ENCODE measurements at places on chromosomes 13 and 19. TPM values are rescaled to one million over a fixed set of nuclear protein-coding genes. Genes with fewer than 3 reads are reported as not detected.

CASP14 gene
- not detected for total RNA-seq

COL5A3 gene
- total RNA-seq = 14.3 TPM

VSTM1 gene
- total RNA-seq = not detected

EFNB2 gene
- 27.2 TPM for total RNA-seq

ZNF568 gene
- total RNA-seq = 9.2 TPM

FUT2 gene
- total RNA-seq = not detected

WDR62 gene
- total RNA-seq = 1.2 TPM

KLK14 gene
- not detected for total RNA-seq

KCNN4 gene
- 2.8 TPM for total RNA-seq

NXNL1 gene
- not detected for total RNA-seq

GRCh38 chr19:10920781-10921180 is 7.7 kb downstream of the YIPF2 start:
- no peak overlapping the region for H3K4me3 ChIP-seq
- no peaks in the 10 kb centered on the region for H3K4me1 ChIP-seq

DNA sequence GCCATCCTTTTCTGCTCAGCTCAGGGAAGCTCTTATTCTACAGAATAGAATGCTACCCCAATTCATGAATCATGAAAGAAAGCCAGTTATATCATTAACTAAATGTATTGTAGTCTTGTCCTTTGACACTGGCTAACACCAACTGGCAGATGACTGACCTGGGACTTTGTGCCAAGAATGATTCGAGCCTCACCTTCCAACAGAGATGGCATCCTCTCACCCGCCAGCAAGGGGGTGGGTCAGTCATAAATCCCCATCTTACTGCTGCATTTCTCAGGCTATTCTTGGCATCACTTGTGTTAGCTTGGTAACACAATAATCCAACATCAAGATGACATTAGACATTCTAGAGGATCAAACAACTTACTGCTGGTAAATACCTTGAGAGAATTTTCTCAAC is 1239.8 kb upstream of the MIR17HG start:
- no peak overlapping the region for H3K27ac ChIP-seq
- no peak for DNase-seq
- no peaks in the 10 kb centered on the region for H3K4me1 ChIP-seq
- H3K36me3 ChIP-seq = no peaks in the 10 kb centered on the region
- H3K27me3 ChIP-seq = no peaks in the 10 kb centered on the region
- no peak overlapping the region for H3K4me3 ChIP-seq

- H3K4me1 ChIP-seq = no peaks in the 10 kb centered on the region
- H3K4me3 ChIP-seq = peak within 1 kb of the TSS; percentile 84
- no peaks in the 10 kb centered on the region for H3K36me3 ChIP-seq
- no peaks in the 10 kb centered on the region for H3K27me3 ChIP-seq
Measured at GRCh38 chr13:44373601-44374347, at the start of gene SERP2. SERP2 (plus strand) TSS chr13:44373824; CDS start chr13:44374026, 202 bp downstream.

GRCh38 chr13:66353664-66354063 is 876.5 kb downstream of the PCDH9 start:
- H3K27ac ChIP-seq = no peak overlapping the region
- no peak for DNase-seq
- H3K27me3 ChIP-seq = no peaks in the 10 kb centered on the region
- no peaks in the 10 kb centered on the region for H3K36me3 ChIP-seq
- peaks cover 8% of the 10 kb centered on the region for H3K4me1 ChIP-seq

DNA sequence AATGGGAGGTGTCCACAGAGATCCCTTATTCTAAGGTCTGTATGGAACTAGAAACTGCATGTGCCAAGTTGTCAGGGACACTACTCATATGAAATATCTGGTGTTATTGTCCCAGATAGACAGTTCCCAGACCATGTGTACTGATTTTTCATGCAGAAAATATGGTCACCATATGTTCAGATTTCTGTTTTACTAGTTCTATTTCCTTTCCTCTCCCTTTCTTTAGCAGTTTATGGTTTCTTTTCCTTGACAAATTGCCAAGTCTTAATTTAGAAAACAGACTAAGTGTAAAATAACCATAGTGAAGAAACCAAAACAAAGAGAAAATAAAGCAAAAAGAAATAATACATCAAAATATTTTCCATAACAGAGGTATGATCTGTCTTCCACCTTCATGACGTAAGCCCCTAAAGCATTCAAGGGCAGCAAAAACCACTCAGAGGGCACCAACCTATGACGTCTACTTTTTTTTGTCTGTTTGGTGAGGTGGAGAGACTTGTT is 248.5 kb downstream of the KCTD12 start:
- no peak for DNase-seq
- no peaks in the 10 kb centered on the region for H3K27me3 ChIP-seq
- H3K4me3 ChIP-seq = no peak overlapping the region
- H3K36me3 ChIP-seq = no peaks in the 10 kb centered on the region
- H3K4me1 ChIP-seq = peaks cover 10% of the 10 kb centered on the region
- H3K27ac ChIP-seq = peak overlapping the region; percentile 56

DNA sequence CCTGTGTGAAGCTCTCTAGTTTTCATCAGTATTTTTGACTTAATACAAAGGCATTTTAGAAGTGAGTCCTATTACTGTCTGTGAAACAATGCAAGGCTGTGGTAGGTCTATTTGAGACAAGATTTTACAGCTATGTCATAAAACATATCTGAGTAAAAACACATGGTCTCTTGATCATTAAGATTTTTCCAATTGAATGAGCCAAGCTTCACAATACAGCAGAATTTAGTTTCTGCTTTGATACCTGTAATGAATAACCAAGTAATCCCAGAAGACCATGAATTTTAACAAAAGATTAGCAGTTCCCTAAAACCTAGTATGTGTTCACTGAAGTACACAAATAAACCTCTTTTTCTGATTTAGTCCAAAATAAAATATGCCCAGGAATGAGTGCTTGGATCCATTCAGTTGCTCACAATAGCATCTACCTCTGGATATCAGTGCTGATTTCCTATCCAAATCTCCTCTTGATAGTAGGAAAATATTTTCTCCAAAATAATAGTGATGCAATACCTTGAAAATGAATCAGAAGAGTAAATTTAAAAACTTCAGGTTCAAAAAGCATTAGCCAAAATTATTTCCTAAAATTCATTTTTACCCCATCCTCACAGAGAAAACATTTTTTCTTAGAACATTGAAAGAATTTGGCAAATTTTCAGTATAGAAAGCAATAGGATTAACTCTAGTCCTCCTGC is 533.5 kb upstream of the SGCG start:
- H3K4me3 ChIP-seq = no peak overlapping the region
- DNase-seq = no peak
- no peaks in the 10 kb centered on the region for H3K36me3 ChIP-seq
- H3K27ac ChIP-seq = no peak overlapping the region
- no peaks in the 10 kb centered on the region for H3K4me1 ChIP-seq
- no peaks in the 10 kb centered on the region for H3K27me3 ChIP-seq

- no peak for DNase-seq
- no peak overlapping the region for H3K27ac ChIP-seq
- no peaks in the 10 kb centered on the region for H3K36me3 ChIP-seq
- peaks cover 10% of the 10 kb centered on the region for H3K4me1 ChIP-seq
- H3K4me3 ChIP-seq = no peak overlapping the region
Measured at GRCh38 chr19:17378271-17378670, 1.1 kb upstream of the PLVAP start.

GRCh38 chr13:63279136-63279535 is 1863.5 kb upstream of the PCDH20 start:
- H3K4me3 ChIP-seq = no peak overlapping the region
- no peaks in the 10 kb centered on the region for H3K27me3 ChIP-seq
- no peaks in the 10 kb centered on the region for H3K36me3 ChIP-seq
- H3K27ac ChIP-seq = no peak overlapping the region

DNA sequence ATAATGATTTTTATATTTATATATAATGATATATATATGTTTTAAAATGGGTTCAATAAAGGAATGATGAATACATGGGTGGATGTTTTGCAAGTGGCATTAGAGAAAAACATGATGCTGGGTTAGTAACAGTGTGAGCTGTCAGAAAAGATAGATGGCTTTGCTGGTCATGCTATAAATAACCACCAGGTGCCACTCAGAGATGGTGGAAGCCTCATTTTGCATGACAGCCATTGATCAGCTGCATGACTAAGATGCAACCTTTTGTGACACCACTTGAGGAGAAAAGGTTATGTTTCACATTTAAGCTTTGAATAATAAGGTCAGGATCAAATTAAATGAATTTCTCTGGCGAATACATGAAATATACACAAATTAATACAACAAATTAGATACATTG is 737.7 kb downstream of the PCDH9 start:
- no peaks in the 10 kb centered on the region for H3K27me3 ChIP-seq
- H3K36me3 ChIP-seq = no peaks in the 10 kb centered on the region
- no peak overlapping the region for H3K27ac ChIP-seq
- no peak overlapping the region for H3K4me3 ChIP-seq

GRCh38 chr19:55675661-55676354 is 782 bp downstream of the EPN1 start:
- peaks cover 36% of the 10 kb centered on the region for H3K36me3 ChIP-seq
- DNase-seq = no peak

GRCh38 chr13:27792393-27793218 is at the start of gene GSX1:
GSX1 (plus strand) TSS chr13:27792483; CDS start chr13:27792691, 208 bp downstream.
- peaks cover 18% of the 10 kb centered on the region for H3K27me3 ChIP-seq
- H3K36me3 ChIP-seq = no peaks in the 10 kb centered on the region
- no peak for DNase-seq
- peaks cover 26% of the 10 kb centered on the region for H3K4me1 ChIP-seq
- peak within 1 kb of the TSS; percentile 64 for H3K4me3 ChIP-seq

DNA sequence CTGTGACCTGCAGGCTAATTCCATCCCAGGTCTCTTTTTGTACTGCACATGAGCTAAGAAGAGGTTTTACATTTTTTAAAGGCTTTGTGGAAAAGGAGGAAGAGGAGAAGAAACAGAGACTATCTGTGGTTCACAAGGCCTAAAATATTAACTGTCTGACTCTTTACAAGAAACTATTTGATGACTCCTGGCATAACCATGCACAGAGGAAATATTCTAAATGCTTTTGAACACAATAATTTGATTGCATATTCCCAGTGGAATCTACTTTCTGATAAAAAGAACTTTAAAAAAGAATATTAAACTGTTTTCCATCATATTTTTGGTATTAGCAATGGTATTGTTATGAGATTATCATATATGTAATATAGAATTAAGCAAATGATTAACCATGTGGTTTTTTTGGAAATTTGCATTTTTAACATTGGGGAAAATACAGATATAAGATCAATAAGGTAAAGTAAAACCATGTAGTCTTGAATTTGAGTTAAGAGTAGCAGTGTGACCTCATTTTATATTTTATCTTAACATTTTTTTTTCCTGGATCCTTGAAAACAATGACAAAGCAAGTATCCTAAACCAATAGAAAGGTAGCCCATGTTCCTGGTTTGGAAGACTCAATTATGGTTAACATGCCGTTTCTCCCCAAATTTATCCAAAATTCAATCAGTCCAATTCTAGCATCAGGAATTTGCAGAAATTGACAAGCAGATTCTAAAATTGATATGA is 251.0 kb downstream of the UQCRFS1 start:
- no peaks in the 10 kb centered on the region for H3K27me3 ChIP-seq
- H3K36me3 ChIP-seq = no peaks in the 10 kb centered on the region
- no peak overlapping the region for H3K4me3 ChIP-seq
- no peaks in the 10 kb centered on the region for H3K4me1 ChIP-seq

GRCh38 chr19:29535214-29535831 is 9.5 kb downstream of the VSTM2B start:
- no peak for DNase-seq
- H3K27me3 ChIP-seq = no peaks in the 10 kb centered on the region
- no peak overlapping the region for H3K4me3 ChIP-seq
- H3K27ac ChIP-seq = no peak overlapping the region
- no peaks in the 10 kb centered on the region for H3K36me3 ChIP-seq

- H3K4me1 ChIP-seq = peaks cover 20% of the 10 kb centered on the region
- H3K27me3 ChIP-seq = no peaks in the 10 kb centered on the region
- no peak overlapping the region for H3K4me3 ChIP-seq
Measured at GRCh38 chr13:26560456-26560855, 3.0 kb downstream of the WASF3 start.

DNA sequence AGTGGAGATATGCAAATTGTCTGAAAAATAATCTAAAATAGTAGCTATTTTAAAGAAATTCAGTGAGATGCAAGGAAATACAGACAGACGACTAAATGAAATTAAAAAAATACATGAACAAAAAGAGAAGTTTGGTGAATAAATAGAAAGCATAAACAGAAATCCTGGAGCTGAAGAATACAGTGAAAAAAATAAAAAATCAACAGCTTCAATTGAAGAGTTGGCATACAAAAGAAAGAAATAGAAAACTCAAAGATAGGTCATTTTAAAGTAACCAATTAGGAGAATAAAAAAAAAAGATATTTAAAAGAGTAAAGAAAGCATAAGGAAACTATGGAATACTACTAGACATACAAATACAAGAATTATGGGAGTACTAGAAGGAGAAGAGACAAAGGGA is 2191.5 kb upstream of the PCDH20 start:
- H3K4me1 ChIP-seq = no peaks in the 10 kb centered on the region
- H3K4me3 ChIP-seq = no peak overlapping the region
- H3K27me3 ChIP-seq = no peaks in the 10 kb centered on the region
- no peak overlapping the region for H3K27ac ChIP-seq

GRCh38 chr13:109255141-109255856 is 531.1 kb downstream of the IRS2 start:
- H3K27me3 ChIP-seq = no peaks in the 10 kb centered on the region
- no peaks in the 10 kb centered on the region for H3K36me3 ChIP-seq
- H3K27ac ChIP-seq = no peak overlapping the region

- H3K4me3 ChIP-seq = no peak overlapping the region
- H3K4me1 ChIP-seq = peaks cover 7% of the 10 kb centered on the region
- H3K36me3 ChIP-seq = no peaks in the 10 kb centered on the region
- no peaks in the 10 kb centered on the region for H3K27me3 ChIP-seq
- H3K27ac ChIP-seq = no peak overlapping the region
Measured at GRCh38 chr19:38978326-38978689, 2.8 kb upstream of the FBXO17 start.

GRCh38 chr19:7610491-7611240 is 15.0 kb downstream of the CAMSAP3 start:
- no peaks in the 10 kb centered on the region for H3K27me3 ChIP-seq
- H3K4me3 ChIP-seq = no peak overlapping the region
- H3K27ac ChIP-seq = no peak overlapping the region
- H3K4me1 ChIP-seq = no peaks in the 10 kb centered on the region
- H3K36me3 ChIP-seq = no peaks in the 10 kb centered on the region

- H3K36me3 ChIP-seq = no peaks in the 10 kb centered on the region
- H3K27me3 ChIP-seq = peaks cover 8% of the 10 kb centered on the region
- no peak for DNase-seq
- H3K4me3 ChIP-seq = no peak within 1 kb of the TSS
- peaks cover 13% of the 10 kb centered on the region for H3K4me1 ChIP-seq
Measured at GRCh38 chr19:35852029-35852780, at the start of gene NPHS1. NPHS1 (minus strand) TSS chr19:35852504; CDS start chr19:35851837, 667 bp downstream.

- no peaks in the 10 kb centered on the region for H3K4me1 ChIP-seq
- H3K27me3 ChIP-seq = no peaks in the 10 kb centered on the region
- no peaks in the 10 kb centered on the region for H3K36me3 ChIP-seq
- no peak overlapping the region for H3K27ac ChIP-seq
- H3K4me3 ChIP-seq = no peak overlapping the region
- DNase-seq = no peak
Measured at GRCh38 chr13:45940061-45940460, 88.5 kb upstream of the SIAH3 start.

Measured in thoracic aorta (tissue), 2 donors.